Skeletal muscle cell (primary cell): ENCODE measurements at places on chromosomes 12 and 14.

GRCh38 chr14:65356327-65356836 lies 56.1 kb upstream of the FUT8 start:
- DNase-seq: peak; percentile 84

DNA sequence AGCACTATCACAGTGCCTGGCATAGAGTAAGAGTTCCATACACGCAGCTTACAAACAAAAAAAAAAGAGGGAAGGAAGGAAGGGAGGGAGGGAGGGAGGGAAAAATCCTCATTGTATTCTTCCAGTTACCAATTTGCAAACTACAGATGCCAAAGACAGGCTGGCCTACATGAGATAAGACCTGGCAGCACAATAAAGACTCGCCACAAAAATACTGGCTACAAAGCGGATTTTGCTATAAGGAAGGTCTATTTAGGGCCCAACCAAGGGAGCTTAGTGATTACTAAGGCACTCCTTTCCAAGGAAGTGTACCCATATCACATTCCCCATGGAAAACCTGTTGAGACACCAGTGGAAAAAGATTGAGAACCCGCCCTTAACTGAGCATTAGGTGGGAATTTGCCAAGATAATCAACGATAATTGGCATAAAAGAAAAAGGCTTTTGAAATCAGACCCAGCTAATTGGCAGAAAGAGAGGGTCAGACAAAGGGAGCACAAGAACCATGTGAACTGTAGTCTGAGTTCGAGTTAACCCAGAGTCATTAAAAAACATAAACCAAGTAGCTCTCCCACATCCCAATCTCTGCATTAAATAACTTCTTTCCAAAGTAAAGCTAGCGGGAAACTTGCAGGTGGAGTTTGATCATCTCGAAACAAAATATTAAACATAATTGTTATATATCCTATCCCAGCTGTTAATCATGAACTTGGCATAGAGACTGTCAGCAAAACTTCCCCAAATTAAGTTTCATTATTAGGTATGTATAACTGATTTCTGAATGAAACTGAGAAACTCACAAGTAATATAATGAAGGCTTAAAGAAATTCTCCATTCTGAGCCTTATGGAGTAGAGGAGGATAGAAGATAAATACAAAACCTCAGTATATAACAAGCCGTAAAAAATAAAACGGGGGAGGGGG lies 50.1 kb downstream of the PHLDA1 start:
- no peak for DNase-seq

GRCh38 chr12:608413-608812 lies 54.8 kb downstream of the NINJ2 start:
- DNase-seq: no peak

DNA sequence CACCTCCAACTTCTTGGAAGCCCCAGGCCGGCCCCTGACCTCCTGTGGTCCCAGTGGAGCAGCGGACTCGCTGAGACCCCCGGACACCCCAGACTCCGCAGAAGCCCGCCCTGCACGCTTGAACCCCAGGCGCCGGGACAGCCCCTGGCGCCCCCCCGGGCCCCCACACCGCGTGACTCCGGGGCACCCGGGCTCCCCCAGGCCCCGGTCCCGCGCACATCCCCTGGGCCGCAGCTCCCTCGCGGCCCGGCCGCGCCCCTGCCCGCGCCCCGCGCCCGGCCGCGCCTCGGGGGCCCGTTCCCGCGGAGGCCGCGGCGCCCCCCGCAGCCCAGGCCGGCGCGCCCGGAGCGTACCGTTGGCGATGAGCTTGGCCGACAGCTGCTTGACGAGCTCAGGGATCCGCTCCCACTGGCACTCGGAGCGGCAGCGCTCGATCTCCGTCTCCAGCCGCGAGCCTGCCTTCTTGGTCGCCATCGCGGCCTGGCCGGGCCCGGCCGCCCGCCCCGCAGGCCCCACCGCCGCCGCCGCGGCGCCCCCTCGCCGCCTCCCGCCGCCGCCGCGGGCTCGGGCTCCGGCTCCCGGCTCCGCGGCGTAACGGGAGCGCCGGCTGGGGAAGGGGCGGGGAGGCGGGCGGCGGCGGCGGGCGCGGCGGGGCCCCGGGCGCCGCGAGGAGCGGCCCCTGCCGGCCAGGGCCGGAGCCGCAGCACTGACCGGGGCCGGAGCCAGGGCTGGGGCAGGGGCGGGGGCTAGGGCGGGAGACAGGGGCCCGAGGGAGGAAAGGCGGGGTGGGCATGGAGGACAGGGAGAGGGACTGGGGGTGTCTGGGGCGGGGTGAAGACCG lies at the start of gene TTC7B:
Gene TTC7B (minus strand): TSS at position 609 of the 841 bp plus-strand sequence. CDS start 135 bp downstream, at position 474.
- no peak for DNase-seq

GRCh38 chr14:75273272-75274049 lies 5.2 kb upstream of the FOS start:
- DNase-seq: no peak

GRCh38 chr12:8012651-8013309 lies 19.7 kb upstream of the FOXJ2 start:
- no peak for DNase-seq

- DNase-seq: no peak
Measured at GRCh38 chr12:29547151-29547632, 49.7 kb upstream of the OVCH1 start.

DNA sequence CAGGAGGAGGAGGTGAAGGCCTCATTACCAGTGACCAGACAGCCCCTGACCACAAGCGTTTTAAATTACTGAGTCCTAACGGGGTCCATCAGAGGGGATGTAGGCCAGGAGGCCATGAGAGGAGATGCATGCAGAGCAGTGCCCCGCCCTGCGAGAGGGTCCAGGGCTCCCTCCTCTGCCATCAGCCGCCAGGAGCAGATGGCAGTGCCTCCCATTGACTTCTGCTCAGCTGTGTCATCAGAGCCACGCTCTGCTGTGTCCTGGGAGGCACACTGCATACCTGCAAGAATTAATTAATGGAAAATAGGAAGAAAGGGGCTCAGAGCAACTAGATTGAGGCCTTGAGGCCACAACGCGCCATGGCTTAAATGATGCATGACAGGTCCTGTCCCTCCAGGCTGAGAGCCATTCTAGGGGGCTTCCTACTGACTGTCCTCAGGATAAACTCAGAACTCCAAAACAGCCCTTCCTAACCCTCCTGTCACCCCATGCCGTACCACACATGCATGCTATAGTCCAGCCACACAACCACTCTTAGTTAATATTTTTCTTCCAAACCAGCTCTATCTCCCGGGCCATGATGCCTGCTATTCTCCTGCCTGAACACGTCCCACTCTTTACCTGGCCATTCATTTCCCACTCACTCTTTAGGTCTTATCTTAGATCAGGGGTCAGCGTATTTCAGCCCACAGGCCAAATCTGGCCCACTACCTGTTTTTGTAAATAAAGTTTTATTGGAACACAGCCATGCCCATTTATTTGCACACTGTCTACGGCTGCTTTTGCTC lies 235.8 kb downstream of the KSR2 start:
- DNase-seq: no peak

GRCh38 chr14:56297449-56297848 lies 179.2 kb downstream of the PELI2 start:
- no peak for DNase-seq

GRCh38 chr12:110233212-110233903 lies 47.7 kb upstream of the ATP2A2 start:
- DNase-seq: no peak

- no peak for DNase-seq
Measured at GRCh38 chr14:35250319-35250718, 41.9 kb upstream of the PSMA6 start.

DNA sequence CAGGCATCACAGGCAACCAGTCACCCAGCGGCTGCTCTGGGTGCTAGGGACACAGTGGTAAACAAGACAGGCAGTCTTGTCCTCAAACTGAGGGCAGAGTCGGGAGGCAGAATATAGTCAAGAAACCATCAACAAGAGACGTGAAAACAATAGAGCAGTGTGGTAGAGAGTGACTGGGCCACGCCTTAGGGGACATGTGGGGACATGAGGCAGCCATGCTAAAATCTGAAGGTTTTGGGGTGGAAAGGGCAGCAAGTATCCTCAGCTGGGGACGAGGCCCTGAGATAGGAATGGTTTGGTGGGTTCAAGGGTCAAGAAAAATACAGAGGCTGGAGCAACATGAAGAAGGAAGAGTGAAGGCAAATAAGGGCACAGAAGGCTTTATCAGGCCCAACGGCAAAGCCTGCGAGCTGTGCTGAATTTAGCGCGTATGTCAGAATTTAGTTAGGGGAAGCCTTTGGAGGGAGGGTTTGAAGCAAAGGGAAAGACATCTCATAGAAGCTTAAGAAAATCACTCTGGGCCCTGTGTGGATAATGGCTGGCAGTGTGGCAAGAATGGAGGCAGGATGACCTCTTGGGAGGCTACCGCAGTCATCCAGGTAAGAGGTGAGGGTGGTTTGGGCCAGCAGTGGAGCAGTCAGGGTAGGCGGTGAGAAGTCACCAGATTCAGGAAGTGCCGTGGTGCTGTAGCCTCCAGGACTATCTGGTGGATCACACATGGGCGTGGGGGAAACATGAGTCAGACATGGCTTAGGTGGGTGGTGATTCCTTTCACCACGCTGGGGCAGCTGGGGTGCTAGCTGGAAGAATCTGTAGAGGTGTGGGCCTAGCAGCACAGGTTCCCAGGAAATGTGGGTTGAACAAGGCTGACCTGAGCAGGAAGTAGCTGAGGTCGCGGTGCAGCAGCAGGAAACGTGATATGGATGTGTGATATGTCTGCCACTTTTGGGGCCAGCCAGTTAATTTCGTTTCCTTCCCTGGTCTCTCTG lies 3.0 kb downstream of the EVL start:
- no peak for DNase-seq

DNA sequence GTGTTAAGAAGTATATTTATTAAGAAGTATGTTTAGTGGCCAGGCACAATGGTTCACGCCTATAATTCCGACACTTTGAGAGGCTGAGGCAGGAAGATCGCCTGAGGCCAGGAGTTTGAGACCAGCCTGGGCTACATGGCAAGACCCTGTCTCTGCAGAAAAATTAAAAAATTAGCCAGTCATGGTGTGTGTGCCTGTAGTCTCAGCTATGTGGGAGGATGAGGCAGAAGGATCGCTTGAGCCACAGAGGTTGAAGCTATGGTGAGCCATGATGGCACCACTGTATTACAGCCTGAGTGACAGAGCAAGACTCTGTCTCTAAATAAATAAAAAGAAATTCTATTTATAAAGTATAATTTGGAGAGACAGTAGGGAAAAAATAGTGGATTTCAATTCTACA lies 20.3 kb downstream of the R3HDM2 start:
- no peak for DNase-seq

DNA sequence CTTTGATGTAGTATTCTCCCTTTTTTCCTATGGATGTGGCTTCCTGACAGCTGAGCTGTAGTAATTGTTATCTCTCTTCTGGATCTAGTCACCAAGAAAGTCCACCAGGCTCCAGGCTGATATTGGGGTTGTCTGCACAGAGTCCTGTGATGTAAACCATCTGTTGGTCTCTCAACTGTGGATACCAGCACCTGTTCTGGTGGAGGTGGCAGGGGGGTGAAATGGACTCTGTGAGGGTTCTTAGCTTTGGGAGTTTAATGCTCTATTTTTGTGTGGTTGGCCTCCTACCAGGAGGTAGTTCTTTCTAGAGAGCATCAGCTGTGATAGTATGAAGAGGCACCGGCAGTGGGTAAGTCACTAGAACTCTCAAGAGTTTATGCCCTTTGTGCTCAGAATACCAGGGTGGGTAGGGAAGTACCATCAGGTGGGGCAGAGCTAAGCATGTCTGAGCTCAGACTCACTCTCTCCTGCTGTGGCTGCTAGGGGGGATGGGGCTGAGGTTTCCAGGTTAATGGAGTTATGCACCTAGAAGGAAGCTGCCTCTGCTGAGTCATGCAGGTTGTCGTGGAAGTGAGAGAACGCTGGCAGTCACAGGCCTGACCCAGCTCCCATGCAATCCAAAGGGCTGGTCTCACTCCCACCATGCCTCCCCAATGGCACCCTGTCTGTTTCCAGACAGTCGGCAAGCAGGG lies 3.0 kb upstream of the TAS2R14 start:
- DNase-seq: no peak

GRCh38 chr14:54698501-54698900 lies 131.6 kb downstream of the SAMD4A start:
- DNase-seq: no peak

- DNase-seq: no peak
Measured at GRCh38 chr12:21827083-21827482, 52.6 kb upstream of the KCNJ8 start.

DNA sequence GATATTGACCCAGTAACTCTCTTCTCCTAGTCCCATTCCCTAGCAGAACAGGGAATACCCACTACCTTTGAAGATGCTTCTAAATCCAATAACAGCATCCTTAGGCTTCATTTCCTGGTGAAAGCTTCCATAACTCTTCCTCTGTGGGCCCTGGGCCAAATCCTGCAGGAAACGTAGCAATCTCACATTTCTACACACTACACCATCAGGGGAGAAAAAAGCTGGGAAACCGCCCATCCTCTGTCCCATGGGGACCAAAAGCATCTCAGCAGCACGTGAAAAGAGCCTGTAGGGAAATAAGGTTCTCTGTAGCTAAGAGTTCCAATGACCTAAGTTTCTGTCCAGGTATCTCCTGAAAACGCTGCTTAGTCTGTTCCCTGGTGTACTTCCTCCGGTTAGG lies 340.2 kb downstream of the DPF3 start:
- no peak for DNase-seq

DNA sequence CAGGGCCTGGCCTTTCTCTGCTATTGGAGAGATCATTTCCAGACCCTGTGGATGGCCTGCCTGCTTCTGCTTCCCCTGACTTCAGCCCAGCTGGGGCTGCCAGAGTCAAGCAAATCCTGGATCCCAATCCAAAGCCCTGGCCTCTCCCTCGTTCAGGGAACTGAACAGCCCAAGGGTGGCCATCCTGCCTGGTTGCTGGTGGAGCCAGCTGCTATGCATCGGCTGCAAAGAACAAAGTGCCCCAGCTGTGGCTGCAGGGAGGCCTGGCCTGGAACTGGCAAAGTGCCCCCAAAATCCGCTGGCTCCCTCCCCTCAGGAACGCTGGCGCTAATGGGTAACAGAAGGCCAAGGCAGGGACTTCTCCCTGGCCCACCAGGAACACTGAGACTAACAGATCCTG lies 56.4 kb downstream of the LRRC74A start:
- no peak for DNase-seq

DNA sequence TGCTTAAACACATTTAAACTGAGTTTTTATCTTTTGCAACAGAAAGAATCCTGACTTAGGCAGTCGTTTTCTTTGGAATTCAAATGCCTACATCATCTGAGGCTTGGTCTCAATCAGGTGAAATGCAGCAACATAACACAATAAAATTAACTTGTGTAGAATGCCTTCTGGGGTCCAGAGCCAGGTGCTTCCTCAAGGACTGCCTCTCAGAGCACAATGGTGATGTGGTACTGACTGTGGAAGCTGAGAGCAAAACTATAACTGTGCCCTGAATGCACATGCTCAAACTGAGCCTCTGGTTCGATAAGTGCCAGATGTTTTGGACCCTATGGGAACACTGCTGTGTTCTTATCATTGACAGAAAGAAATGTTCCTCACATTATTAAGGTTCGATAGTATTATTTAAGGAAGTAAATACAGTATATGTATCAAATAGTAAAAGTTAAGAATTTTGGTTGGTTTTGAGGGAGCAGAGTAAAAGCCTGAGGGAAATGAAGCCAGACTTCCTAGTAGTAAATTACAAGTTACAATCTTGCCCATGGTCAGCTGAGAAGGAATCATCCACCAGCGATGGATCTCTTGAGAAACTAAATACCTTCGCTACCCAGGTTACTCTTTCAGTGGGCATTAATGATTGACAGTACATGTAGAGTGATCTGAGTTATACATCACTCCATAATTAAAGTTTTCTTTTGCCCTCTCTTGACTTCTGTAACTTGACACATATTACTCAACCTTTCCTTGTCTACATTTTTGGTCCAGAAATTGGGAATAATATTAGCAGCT lies 122.9 kb upstream of the ATP2B1 start:
- no peak for DNase-seq
